Left renal pelvis (tissue), 4 donors: ENCODE measurements at places on chromosomes 11 and 22.

DNA sequence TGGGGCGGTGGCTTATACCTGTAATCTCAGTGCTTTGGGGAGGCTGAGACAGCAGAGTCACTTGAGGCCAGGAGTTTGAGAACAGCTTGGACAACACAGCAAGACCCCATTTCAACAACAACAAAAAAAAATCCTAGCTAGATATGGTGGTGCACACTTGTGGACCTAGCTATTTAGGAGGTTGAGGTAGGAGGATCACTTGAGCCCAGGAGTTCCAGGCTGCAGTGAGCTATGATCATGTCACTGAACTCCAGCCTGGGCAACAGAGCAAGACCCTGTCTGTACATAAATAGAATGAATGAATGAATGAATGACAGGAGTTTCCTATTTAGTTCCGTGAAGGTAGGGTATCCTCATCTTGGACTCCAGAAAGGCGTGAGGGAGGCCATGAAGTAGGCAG lies 107.0 kb downstream of the OSBP2 start:
- DNase-seq: no peak

GRCh38 chr11:103491777-103492176 lies 382.6 kb downstream of the DYNC2H1 start:
- DNase-seq: no peak

- DNase-seq: no peak
Measured at GRCh38 chr11:99260696-99261095, 239.9 kb downstream of the CNTN5 start.

DNA sequence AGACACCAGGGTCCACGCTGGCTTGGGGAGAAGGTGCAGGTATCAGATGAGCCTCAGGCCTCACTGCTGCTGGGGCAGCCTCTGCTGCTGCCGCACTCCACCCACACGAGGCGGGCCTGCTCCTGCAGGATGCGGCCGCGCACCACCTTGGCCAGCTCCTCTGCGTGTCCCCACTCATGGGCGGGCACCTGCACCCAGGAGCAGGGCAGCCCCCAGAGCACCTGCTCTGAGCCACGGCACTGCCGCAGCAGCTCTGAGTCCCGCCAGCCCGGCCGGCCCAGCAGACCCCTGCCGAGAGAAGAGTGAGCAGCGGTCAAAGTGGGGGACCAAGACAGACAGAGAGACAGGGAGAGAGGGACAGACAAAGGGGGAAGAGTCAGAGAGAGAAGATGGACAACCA lies 4.9 kb upstream of the MFNG start:
- no peak for DNase-seq
